Brain (organoid and tissue), 16 donors: ENCODE measurements at places on chromosomes 12 and 14. TPM values are rescaled to one million over a fixed set of nuclear protein-coding genes. Genes with fewer than 3 reads are reported as not detected.

Gene LAG3
- polyA plus RNA-seq = 0.81 TPM

Gene CCDC175
- not detected for polyA plus RNA-seq

Gene GPR84
- not detected for polyA plus RNA-seq

Gene C14orf39
- not detected for polyA plus RNA-seq

Gene KERA
- polyA plus RNA-seq = not detected

Gene KCNMB4
- 18.3 TPM for polyA plus RNA-seq

Gene TAS2R50
- not detected for polyA plus RNA-seq

Gene ANKRD9
- polyA plus RNA-seq = 9.0 TPM

Gene JPH4
- polyA plus RNA-seq = 39.2 TPM

Gene IL22
- polyA plus RNA-seq = not detected

Gene SPIC
- not detected for polyA plus RNA-seq

Gene COQ10A
- polyA plus RNA-seq = 24.0 TPM

Gene SMARCC2
- polyA plus RNA-seq = 113 TPM

Gene SLC6A13
- polyA plus RNA-seq = 4.3 TPM

Gene SYT1
- 78.3 TPM for polyA plus RNA-seq

Gene SLC35E3
- 5.1 TPM for polyA plus RNA-seq

Gene SLC25A47
- polyA plus RNA-seq = 0.27 TPM

Gene R3HDM2
- 49.8 TPM for polyA plus RNA-seq

Gene BEST3
- polyA plus RNA-seq = 5.9 TPM

Gene KRT2
- not detected for polyA plus RNA-seq

Gene IRAK3
- 0.39 TPM for polyA plus RNA-seq

Gene COPS7A
- polyA plus RNA-seq = 77.8 TPM

Gene NR2C1
- polyA plus RNA-seq = 10.0 TPM

Gene IFI27
- polyA plus RNA-seq = 159 TPM

Gene CCDC184
- 8.9 TPM for polyA plus RNA-seq

Gene WNT1
- not detected for polyA plus RNA-seq

Gene RNFT2
- polyA plus RNA-seq = 16.3 TPM

Gene RALGAPA1
- 23.5 TPM for polyA plus RNA-seq

Gene DNAI7
- polyA plus RNA-seq = 0.70 TPM

Gene FGD4
- 1.6 TPM for polyA plus RNA-seq

Gene CLBA1
- 15.8 TPM for polyA plus RNA-seq

Gene LRTM2
- polyA plus RNA-seq = 7.7 TPM

Gene GPHB5
- not detected for polyA plus RNA-seq

Gene KRT74
- not detected for polyA plus RNA-seq

Gene KCNC2
- 3.5 TPM for polyA plus RNA-seq

Gene FSCB
- polyA plus RNA-seq = not detected

Gene PLEKHH1
- 43.3 TPM for polyA plus RNA-seq

Gene SERPINA4
- polyA plus RNA-seq = not detected

Gene ADAMTS20
- not detected for polyA plus RNA-seq

Gene INHBC
- polyA plus RNA-seq = not detected

Gene CHGA
- 1,071 TPM for polyA plus RNA-seq
